ENCODE measurements at places on chromosomes 7 and 10.

- no peak for DNase-seq
These were observed 20.5 kb downstream of the GPER1 start for GRCh38 chr7:1108264-1108920.

DNA sequence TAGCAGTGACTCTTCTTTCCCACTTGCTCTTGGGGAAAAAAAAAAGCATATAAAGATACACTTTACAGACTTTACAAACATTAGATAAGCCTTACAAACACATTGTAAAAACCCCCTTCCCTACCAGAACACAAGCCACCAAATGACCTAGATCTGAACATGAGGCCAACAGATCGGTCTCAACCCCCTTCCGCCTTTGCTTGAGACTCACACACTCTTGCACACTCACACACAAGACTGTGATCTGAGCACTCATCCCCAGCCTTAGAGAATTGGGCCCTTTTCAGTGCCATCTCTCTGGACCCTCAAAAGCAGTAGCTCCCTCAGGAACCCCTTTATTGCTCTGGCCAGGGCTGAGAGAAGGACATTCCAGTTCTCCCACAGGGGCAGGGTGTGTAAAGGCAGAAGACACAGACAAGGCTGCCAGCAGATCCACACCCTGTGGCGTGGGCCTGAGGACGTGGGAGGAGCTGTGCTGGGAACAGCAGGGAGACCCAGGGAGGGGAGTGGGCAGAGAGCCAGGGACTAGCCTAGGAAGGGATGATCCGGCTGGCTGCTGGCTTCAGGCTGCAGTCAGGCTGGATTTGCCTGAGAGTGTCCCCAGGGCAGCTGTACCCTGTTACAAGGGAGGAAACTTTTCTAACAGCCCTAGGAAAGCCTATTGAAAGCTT is 206.7 kb downstream of the KIAA1217 start:
- DNase-seq = no peak

- no peak for DNase-seq
These were observed 32.8 kb downstream of the ADRA2A start for GRCh38 chr10:111109501-111110242.

DNA sequence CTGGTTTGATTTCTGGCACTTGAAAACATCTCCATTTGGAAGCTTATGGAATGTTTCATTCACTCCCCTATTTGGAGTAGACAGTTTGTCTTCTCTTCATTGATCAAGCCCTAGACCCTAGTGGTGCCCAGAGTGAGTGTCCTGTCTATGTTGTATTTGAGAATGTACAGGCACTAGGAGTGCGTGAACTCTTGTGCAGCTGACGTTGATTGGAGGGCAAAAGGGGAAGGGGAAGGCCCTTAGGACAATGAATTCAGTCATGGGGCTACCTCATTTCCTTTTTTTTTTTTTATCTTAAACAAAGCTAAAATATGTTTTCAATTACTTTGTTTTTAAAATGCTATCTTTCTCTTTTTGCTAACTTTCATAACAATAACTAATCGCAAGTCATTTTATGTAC is 66.5 kb downstream of the ADD3 start:
- DNase-seq = no peak

- no peak for DNase-seq
These were observed 29.7 kb downstream of the TRIM8 start for GRCh38 chr10:102673819-102674511.

- DNase-seq = no peak
These were observed 3.6 kb downstream of the FAM53B start for GRCh38 chr10:124740369-124741280.

DNA sequence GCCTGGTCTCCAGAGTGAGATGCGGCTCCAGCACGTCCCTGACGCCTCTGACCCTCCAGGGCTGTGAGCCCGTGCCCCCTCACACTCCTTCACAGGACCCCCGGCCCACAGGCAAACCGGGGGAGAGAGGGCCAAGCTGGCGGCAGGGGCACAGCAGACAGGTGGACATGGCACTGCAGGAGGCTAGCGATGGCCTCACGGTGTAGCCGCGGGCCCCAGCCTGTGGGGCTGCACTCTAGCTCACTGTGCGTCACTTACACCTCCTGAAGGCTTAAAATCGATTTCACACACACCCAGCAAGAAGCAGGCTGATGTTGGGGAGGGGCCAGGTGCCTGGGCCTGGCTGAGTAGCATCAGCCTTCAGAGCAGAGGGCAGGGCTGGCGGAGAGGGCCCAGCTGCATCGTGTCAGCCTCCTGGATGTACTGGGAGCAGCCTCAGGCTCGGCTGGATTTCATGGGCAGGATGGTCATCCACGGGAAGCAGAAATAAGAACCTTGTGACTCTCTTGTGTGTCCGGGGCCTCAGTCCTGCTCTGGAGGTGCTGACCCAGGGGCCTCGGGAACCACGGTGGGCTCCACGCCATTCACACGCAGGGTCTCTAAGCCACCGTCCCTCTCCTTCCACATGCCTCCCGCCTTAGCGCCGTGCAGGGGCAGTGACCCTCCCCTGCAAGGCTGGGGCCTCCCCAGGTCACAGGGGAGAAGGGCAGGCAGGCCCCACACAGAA is 19.4 kb upstream of the KNDC1 start:
- DNase-seq = no peak

- DNase-seq = no peak
These were observed 82.5 kb downstream of the ZNF467 start for GRCh38 chr7:149690688-149691446.

DNA sequence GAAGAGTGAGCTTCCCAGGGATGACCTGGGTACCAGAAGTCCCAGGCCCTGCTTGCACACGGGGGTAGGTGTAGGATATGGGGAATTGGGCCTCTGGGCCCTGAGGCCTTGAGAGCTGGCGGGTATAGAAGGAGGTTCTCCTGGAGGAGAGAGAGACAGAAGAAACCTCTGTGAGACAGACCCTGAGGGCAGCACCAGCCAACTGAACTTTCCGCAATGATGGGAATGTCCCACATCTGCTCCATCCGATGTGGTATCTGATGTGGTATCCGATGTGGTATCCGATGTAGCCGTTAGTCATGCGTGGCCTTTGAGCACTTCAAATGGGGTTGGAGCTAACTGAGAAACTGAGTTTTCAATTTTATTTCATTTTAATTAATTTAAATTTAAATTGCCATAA is 30.6 kb upstream of the PLEKHA1 start:
- DNase-seq = no peak

- no peak for DNase-seq
These were observed 183.7 kb upstream of the KLF14 start for GRCh38 chr7:130917669-130918128.

DNA sequence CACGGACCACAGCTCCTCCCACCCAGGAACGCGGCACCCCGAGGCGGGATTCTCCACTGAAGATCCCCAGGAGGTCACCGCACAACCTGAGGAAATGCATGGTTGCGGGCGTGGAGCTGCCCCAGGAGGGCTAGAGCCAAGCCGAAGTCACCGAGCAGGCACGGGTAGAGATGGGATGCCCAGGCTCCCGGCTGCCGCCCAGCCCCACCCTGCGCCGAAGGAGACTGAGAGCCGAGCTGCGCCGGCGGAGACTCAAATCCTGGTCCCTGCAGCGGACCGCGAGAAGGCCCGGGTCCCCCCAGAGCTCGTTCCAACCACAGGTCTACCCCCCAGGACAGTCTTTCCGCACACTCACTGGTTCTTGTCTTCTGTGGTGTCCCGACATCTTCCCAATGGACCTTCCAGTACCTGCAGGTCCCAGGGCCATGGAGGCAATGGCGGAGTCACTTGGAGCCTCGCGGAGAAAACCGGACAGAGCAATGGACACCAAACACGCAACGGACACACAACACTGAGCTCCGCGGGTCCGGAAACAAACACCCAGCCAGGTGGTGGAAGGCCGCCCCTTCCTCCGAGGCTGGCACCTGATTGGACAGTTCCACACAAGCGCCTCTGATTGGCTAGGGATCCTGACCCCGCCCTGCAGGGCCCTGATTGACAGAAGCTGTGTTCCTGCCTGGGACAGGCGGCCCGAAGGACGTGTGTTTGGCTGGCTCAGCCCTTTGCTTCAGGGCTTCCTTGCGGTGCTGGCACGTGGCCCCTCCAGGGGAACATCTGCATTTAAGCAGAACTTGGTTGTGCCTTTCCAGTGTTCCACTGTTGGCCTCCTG is 331.9 kb upstream of the NUPR2 start:
- no peak for DNase-seq

DNA sequence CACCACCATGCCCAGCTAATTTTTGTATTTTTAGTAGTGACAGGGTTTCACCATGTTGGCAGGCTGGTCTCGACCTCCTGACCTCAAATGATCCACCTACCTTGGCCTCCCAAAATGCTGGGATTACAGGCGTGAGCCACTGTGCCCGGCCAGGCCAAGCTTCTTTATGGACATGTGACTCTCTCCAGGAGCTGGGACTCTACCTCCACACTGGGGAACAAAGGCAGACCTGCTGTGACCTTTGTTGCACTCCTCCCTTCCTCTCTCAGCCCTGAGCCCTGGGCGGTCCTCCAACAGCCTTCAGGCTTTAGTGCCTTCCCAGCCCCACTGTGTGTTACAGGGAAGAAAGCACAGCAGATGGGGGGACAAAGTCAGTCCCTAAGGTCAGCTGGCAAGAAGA is 55.0 kb upstream of the DUSP5 start:
- no peak for DNase-seq

GRCh38 chr7:94657771-94658693 is 2.1 kb upstream of the SGCE start:
- DNase-seq = peak; percentile 94

- no peak for DNase-seq
These were observed 117.0 kb upstream of the STK17A start for GRCh38 chr7:43465581-43466554.

GRCh38 chr10:35636956-35637355 is 5.1 kb downstream of the FZD8 start:
- DNase-seq = no peak

GRCh38 chr7:90708841-90709317 is 112.8 kb downstream of the CDK14 start:
- DNase-seq = no peak

- DNase-seq = no peak
These were observed 8.8 kb downstream of the STK17A start for GRCh38 chr7:43591558-43592180.

- peak; percentile 41 for DNase-seq
These were observed 14.7 kb upstream of the C7orf33 start for GRCh38 chr7:148575640-148576411.

DNA sequence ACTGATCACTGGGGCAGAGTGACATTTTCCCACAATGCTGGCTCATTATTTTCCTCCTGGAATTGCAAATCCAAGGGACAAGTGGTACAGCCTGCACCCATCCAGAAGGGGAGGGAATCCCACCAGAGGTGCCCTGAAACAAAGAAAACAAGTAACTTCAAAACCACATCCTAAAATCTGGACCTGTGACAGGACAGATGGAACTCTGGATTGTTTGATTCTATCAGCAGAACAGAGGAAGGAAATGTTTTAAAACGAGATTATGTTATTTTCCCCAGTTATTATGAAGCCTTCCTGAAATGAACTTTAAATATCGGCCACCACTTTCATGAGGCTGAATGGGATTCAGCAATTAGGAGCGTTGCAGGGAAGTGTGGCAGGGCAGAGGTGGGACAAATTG is 62.2 kb upstream of the ECHDC3 start:
- no peak for DNase-seq

DNA sequence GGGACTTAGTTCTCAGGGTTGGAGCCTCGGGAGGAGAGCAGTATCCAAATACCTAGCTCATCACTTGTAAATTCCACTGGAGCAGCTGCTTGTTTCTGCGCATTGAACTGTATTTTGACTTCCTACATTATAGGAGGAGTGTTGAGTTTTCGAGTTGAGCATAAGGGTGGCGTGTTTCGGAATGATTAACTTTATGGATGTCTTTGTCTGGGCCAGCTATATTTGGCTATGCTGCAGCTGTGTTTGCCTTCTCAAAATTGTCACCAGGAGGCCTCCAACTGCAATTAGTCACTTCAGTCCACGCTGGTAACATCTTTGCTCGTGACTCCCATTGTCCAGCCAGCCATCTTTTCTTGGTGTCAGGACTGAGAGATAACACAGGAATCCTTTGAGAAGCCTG is 9.1 kb downstream of the CELF2 start:
- no peak for DNase-seq

GRCh38 chr7:148172920-148173319 is 417.6 kb upstream of the C7orf33 start:
- no peak for DNase-seq

Measured in activated CD4-positive, CD25-positive, alpha-beta regulatory T cell (primary cell).